ENCODE measurements at places on chromosomes 11 and 22. TPM values are rescaled to one million over a fixed set of nuclear protein-coding genes. Genes with fewer than 3 reads are reported as not detected.

Gene OR8J3
- polyA plus RNA-seq = not detected

Gene HEPHL1
- polyA plus RNA-seq = not detected

Gene HORMAD2
- not detected for polyA plus RNA-seq

Gene ACCS
- polyA plus RNA-seq = 7.0 TPM

Gene KCNK4
- polyA plus RNA-seq = not detected

Gene BATF2
- 12.1 TPM for polyA plus RNA-seq

Gene LMNTD2
- polyA plus RNA-seq = 18.6 TPM

Gene ST14
- polyA plus RNA-seq = 116 TPM

Gene CECR2
- under 0.01 TPM for polyA plus RNA-seq

Gene NPTXR
- polyA plus RNA-seq = 4.2 TPM

Gene PEX16
- polyA plus RNA-seq = 45.2 TPM

Gene PKP3
- polyA plus RNA-seq = 72.5 TPM

Gene MMP12
- polyA plus RNA-seq = 3.3 TPM

Gene NECTIN1
- 32.8 TPM for polyA plus RNA-seq

Gene ALDH3B1
- 25.1 TPM for polyA plus RNA-seq

Gene C1QTNF4
- polyA plus RNA-seq = 1.7 TPM

Gene FOLH1
- 69.8 TPM for polyA plus RNA-seq

Gene ZNF280B
- 2.1 TPM for polyA plus RNA-seq

Gene GVQW3
- 0.82 TPM for polyA plus RNA-seq

Gene GTSE1
- 9.1 TPM for polyA plus RNA-seq

Gene HSPB2
- 4.3 TPM for polyA plus RNA-seq

Gene NRXN2
- 1.1 TPM for polyA plus RNA-seq

Gene CRYBB3
- polyA plus RNA-seq = 0.10 TPM

Gene CYP2R1
- polyA plus RNA-seq = 53.2 TPM

Gene DDIAS
- polyA plus RNA-seq = not detected

Gene CDHR5
- 112 TPM for polyA plus RNA-seq

Gene OR56A1
- not detected for polyA plus RNA-seq

Gene SLC35F2
- 12.1 TPM for polyA plus RNA-seq

Gene C11orf87
- 0.01 TPM for polyA plus RNA-seq

Gene GPR83
- polyA plus RNA-seq = 0.13 TPM

Gene TTC28
- polyA plus RNA-seq = 24.0 TPM

Gene P2RX3
- polyA plus RNA-seq = not detected

Gene CHCHD10
- 544 TPM for polyA plus RNA-seq

Gene MAPK8IP2
- 0.22 TPM for polyA plus RNA-seq
